Activated CD8-positive, alpha-beta T cell treated with anti-CD3 and anti-CD28 coated beads for 36 hours (primary cell): ENCODE measurements at places on chromosomes 11 and 22. TPM values are rescaled to one million over a fixed set of nuclear protein-coding genes. Genes with fewer than 3 reads are reported as not detected.

TMEM121B gene
- 0.13 TPM for total RNA-seq

MEI1 gene
- 27.7 TPM for total RNA-seq

CHRNA10 gene
- 1.0 TPM for total RNA-seq

SCN3B gene
- total RNA-seq: not detected

FBXO3 gene
- 11.5 TPM for total RNA-seq

HOATZ gene
- not detected for total RNA-seq
